ENCODE measurements at places on chromosomes 1 and 21.
A peak's percentile ranks its signal among the peaks of the same experiment; 100 is the strongest.

DNA sequence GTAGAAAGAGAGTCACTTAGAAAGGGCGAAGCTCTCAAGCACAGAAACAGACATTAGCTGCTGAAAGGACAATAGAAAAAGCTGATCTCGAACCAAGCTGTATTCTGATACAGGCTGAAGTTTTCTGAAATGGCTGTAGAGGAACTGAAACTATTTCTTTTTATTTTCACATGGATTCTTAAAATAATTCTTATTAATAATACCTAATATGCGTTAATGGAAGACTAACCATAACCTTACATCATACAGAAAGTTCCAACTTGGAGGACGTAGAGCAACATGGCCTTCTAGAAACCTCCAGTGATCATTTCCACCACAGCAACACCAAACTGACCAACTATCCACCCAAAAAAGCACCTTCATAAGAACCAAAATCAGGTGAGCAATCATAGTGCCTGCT, 52.8 kb upstream of the ACADM start:
- no peak for DNase-seq

DNA sequence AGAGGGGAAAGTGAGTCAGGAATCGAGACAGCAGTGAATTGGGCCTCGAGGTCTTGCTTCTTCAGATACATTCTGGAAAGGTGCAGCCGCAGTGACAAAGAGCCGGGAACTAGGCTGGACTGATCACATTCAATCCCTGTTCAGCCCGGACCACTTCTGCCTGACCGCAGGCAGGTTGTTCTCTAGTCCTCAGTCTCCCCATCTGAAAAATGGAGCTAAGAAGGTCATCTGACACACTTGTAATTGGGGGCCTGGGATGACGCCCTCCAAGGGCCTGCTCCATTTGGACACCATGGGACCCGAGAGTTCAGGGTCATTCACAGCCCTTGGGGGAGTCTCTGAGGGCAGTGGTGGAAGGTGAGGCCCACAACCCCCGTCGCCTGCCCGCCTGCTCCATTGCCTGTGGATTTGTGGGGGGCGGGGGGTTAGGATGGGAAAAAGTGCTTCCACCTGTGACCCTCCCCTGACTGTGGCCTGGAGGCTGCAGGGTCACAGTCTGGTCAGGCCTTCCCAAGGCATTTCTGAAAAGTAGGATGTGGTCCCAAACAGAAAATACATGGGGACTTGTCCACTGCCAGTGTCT, 87.9 kb upstream of the CSF3R start:
- DNase-seq, result no peak

DNA sequence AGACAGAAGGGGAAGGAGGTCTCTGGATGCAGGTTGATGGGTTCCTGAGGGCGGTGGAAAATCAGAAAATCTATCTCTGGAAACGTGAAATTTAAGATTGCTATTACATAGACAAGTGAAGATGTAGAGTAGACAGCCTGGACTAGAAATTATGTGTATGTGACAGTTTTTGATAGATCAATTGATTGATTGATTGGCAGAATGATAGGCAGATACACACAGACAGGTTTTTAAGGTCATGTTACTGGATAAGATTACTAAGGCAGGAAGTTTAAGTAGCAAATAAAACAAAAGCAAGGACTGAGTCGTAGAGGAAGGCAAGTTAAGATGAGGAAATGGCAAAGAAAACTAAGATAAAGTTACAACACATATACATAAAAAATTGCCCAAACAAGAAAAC, 124.7 kb downstream of the RGS21 start:
- no peak for DNase-seq

GRCh38 chr1:110554871-110555801, 36.2 kb upstream of the KCNA10 start:
- peak; percentile 66 for DNase-seq

GRCh38 chr1:99639408-99639807, 6.5 kb upstream of the PALMD start:
- DNase-seq, result no peak

GRCh38 chr21:38048167-38048566, 131.9 kb upstream of the KCNJ6 start:
- DNase-seq, result no peak

All from activated CD8-positive, alpha-beta memory T cell treated with anti-CD3 and anti-CD28 coated beads, Interleukin-2, amount 50 U/mL, for 4 hours (primary cell).